ENCODE measurements at places on chromosomes 11 and 22.

DNA sequence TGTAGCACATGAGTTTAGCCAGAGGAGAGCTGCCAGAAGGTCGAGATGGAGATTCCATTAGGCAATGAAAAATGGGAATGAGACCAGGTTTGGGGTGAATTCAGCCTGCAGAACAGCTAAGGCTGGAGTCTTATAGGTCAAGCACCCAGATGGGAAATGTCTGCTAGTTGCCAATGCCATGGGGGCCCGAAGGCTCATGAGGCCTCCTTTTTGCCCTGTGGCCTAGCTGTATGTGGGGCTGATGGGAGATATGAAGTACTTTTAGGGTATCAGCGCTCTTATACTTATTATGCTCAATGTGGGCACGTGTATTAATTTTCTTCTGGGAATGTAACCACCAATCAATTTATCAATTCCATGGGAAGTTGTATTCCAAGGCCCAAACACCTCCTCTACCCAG is 8.7 kb downstream of the PPFIBP2 start:
- DNase-seq = no peak

- DNase-seq = no peak
Measured at GRCh38 chr11:80477178-80477577, 1036.3 kb upstream of the TENM4 start.

DNA sequence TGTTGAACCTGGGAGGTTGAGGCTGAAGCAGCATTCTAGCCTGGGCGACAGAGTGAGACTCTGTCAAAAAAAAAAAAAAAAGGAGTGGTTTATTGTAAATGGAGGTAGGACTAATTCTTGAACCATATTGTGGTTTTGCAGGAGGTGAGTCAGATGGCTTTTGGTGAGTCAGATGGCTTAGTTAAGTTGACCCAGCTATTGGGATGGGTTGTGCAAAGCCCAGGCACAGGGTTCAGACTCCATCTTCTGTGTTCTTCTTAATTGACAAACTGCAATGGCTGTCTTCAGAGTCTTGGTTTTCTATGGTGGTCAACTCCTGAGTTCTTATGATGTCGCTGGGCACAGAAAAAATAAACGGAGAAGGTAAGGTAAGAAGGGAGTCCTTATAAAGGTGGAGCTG is 182.7 kb downstream of the ADAMTS15 start:
- no peak for DNase-seq

GRCh38 chr11:67295846-67296245 is 6.7 kb downstream of the ANKRD13D start:
- DNase-seq = no peak

GRCh38 chr11:63719987-63720386 is 38.7 kb downstream of the RTN3 start:
- no peak for DNase-seq

DNA sequence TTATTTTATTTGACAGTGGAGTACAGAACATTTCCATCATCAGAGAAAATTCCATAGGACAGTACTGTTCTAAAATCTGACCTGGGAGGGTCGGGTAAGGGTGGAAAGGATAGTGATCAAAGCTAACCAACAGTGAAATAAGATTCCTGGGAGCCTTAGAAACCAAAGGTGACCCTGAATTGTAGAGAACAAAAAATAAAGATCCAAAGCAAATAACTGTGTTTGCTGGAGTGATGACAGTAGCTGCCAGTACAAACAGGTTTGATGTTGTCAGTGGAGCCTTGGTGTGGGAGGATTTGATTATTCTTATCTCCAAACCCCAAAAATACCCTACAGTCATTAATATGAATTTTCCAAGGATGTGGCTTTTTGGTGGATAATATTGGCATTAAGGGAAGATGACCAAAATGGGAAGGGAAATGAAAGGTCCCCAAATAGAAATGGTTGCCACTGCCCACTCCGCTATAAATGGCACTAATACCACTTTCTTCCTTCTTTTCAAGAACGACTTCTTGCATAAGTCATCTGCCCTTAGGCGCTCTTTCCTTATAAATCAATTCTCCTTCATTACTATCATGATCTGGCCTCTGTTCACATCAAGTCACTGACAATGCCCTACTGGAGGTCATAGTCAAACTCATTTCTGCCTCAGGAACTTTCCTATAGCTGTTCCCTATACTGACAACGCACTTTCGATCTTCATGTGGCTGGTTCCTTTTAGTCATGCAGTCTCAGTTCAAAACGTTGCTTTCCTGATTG is 44.4 kb downstream of the EHF start:
- no peak for DNase-seq

- DNase-seq = no peak
Measured at GRCh38 chr11:10486161-10486840, 31.2 kb downstream of the AMPD3 start.

DNA sequence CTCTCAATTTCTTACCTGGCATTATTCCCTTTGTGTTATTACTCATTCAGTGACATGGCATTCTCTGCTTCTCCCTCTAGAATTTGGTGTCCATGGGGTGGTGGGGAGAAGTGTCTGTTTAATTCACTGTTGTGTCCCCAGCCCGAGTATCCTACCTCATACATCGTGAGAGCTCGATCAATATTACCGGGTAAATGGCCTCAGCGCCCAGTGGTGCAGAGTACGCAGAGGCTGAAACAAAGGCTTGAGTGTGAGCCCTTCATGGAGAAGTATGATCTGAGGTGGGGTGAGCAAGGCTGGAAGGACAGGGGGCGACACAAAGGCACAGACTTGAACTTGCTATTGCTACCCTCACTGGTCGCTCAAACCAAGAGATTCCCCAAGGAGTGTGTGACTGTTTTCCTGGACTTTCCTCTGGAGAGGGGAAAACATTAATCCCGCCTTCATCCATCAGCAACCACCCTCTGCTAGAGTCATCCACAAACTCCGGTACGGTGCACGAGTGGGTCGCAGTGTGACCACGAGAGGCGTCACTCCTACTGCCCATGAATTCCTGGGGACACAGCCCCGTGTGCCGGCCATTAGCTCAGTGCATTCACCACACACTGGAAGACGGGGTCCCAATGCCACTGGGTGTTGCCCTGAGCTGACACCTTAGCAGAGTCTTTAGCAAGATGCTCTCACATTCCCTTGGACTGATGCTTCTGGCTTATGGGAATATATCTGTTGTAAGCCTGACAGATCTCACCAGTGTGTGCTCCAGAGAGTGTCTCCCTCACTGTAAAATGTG is 35.0 kb upstream of the CCND1 start:
- DNase-seq = no peak

- no peak for DNase-seq
Measured at GRCh38 chr11:30128269-30128932, 102.4 kb upstream of the FSHB start.

DNA sequence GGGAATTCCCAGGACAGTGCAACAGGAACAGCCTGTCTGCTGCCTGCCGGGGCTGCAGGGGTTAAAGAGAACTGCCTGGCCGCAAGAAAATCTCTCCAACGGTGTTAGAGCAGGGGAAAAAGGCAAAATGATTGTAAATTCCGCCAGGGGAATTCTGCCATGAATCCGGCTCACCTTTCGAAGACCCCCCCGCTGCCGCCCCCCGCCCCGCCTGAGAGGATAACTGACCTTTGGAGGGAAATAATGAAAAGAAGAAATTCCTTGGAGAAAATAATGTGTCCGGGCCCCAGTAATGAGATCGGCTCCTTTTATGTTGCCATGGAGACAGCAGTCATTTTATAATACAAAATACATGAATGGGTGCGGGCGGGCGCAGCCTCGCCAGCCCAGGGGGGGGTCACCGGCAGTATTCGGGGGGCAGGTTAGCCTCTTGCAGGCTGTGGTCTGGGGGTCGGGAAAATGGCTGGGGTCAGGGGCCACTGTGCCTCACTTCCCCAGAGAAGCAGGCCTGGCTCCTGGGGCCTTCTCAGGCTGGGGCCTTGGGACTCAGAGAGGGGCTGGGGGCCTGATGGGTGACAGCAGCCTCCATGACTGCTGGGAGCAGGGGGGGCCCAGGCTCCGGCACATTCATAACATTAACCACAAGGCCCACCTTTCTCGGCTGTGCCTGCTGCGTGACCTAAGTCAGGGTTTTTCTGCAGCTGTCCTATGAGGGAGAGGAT is 228.1 kb downstream of the MN1 start:
- no peak for DNase-seq

DNA sequence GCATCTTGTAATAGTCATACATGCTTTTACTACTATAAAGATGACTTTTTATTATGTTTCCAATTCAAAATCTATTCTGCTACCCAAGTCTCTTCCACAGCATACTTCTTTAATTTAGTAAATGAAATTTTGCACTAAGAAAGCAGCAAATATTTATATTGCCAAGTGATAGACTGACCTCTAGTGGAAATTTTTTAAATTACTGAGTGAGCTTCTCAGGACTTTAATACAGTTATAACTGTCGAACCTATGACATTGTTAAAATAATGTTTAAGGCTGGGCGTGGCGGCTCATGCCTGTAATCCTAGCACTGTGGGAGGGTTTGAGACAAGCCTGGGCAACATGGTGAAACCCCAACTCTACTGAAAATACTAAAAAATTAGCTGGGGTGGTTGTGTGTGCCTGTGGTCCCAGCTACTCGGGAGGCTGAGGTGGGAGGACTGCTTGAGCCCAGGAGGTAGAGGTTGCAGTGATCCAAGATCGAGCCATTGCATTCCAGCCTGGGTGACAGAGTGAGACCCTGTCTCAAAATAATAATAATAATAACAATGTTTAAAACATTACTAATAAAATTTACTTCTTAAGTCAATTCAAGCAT is 27.3 kb downstream of the STK33 start:
- peak; percentile 34 for DNase-seq

DNA sequence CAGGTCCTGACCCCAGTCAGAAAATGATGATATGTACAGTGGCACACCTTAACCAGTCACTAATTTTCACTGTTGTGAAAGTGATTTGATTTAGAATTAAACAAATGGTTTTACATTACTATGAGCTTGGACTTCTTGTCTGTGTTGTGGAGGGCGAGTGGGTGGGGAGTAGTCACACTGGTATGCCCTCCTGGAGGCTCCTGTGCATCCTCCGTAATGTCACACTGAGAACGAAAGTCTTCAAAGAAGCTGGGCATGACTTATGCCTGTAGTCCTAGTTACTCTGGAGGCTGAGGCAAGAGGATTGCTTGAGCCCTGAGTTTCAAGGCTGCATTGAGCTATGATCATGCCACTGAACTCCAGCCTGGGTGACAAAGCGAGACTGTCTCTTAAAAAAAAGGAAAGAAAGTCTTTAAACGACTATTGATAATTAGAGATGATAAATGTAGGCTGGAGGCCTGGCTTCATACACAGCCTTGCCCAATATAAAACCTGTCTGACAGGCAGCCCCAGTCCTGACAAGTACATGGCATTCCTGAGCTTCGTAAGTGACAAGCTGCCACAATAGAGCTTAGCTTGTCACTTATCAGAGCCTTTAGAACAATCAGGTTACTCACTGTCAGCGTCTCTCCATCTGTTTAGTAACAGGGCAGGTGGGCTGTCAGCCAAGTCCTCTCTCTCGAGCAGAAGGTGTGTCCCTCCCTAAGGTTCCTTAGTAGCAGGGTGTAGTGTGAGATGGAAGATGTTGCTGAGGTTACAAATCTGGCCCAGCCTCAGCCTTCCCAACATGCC is 5.0 kb upstream of the LIMK2 start:
- DNase-seq = no peak

DNA sequence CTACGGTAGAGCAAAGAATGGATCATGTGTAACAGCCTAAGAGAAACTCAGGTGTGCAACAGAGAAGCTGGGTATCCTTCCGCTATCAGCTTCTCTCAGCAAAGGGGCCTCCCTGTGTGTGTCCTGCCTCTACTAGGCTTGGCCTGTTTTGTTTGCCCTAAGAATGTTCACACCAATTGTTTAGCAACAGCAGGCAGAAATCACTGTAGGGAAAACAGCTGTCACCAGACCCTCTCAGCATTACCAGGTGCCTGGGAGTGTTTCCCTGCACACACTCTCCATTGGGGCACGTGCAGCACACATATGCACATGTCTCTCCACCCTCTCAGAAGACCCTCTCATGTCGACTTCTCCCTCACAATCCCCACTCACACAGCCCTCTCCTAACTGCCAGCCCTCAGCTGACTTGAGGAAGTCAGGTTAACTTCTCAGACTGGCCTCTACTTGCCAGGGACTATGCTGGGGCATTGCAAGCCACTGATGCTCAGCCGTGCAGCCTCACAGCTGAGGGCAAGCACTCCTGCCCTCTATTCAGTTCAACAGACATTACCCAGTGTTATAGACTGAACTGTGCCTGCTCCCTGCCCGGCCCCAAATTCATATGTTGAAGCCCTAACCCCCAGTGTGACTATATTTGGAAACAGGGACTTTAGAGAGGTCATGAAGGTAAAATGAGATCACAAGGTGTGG is 97.6 kb downstream of the TRIM29 start:
- no peak for DNase-seq

- no peak for DNase-seq
Measured at GRCh38 chr22:48205161-48205560, 1442.7 kb downstream of the TBC1D22A start.

DNA sequence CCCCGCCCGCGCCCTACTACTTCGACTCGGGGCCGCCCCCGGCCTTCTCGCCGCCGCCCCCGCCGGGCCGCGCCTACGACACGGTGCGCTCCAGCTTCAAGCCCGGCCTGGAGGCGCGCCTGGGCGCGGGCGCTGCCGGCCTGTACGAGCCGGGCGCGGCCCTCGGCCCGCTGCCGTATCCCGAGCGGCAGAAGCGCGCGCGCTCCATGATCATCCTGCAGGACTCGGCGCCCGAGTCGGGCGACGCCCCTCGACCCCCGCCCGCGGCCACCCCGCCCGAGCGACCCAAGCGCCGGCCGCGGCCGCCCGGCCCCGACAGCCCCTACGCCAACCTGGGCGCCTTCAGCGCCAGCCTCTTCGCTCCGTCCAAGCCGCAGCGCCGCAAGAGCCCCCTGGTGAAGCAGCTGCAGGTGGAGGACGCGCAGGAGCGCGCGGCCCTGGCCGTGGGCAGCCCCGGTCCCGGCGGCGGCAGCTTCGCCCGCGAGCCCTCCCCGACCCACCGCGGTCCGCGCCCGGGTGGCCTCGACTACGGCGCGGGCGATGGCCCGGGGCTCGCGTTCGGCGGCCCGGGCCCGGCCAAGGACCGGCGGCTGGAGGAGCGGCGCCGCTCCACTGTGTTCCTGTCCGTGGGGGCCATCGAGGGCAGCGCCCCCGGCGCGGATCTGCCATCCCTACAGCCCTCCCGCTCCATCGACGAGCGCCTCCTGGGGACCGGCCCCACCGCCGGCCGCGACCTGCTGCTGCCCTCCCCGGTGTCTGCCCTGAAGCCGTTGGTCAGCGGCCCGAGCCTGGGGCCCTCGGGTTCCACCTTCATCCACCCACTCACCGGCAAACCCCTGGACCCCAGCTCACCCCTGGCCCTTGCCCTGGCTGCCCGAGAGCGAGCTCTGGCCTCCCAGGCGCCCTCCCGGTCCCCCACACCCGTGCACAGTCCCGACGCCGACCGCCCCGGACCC is 17.4 kb upstream of the ACR start:
- DNase-seq = no peak
